NCI-H2081 (cell line): ENCODE measurements at places on chromosomes 11 and 22.

DNA sequence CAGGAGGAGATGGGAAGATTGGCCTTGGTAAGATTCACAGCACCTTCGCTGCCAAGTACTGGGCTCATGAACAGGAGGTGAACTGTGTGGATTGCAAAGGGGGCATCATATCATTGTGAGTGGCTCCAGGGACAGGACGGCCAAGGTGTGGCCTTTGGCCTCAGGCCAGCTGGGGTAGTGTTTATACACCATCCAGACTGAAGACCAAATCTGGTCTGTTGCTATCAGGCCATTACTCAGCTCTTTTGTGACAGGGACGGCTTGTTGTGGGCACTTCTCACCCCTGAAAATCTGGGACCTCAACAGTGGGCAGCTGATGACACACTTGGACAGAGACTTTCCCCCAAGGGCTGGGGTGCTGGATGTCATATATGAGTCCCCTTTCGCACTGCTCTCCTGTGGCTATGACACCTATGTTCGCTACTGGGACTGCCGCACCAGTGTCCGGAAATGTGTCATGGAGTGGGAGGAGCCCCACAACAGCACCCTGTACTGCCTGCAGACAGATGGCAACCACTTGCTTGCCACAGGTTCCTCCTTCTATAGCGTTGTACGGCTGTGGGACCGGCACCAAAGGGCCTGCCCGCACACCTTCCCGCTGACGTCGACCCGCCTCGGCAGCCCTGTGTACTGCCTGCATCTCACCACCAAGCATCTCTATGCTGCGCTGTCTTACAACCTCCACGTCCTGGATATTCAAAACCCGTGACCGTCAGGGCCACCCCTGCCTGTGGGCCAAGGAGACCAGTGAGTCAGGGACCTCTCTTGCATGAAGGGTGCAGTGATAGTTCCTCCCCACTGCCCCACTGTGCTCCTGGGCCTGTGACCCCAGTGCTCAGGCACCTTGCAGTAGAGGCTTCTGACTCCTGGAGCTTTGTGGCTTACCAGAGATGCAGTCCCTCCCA, 83.6 kb downstream of the BCR start:
- DNase-seq: no peak

- DNase-seq: no peak
Measured at GRCh38 chr11:74896311-74896710, 52.6 kb downstream of the XRRA1 start.

DNA sequence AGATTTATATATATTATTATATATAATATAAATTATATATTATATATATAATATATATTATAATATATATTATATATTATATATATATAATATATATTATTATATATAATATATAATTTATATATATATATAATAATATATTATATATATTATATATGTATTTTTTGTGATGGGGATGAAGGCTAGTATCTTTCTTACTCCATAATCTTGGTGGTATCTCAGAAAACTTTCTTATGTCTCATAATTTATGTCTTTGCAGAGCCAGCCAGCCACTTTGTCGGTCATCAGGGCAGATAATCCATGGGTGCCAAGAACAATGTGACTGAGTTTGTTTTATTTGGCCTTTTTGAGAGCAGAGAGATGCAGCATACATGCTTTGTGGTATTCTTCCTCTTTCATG, at the start of gene OR4S1:
Gene OR4S1 (plus strand): TSS at position 301 of the 400 bp plus-strand sequence. CDS start 0 bp downstream, at position 301.
- no peak for DNase-seq

- no peak for DNase-seq
Measured at GRCh38 chr22:43707648-43708047, 104.5 kb downstream of the EFCAB6 start.
